Activated CD4-positive, alpha-beta T cell treated with anti-CD3 and anti-CD28 coated beads, Interleukin-2, amount 50 U/mL, for 24 hours (primary cell): ENCODE measurements at places on chromosomes 13 and 19.

GRCh38 chr19:40264314-40265054, 20.7 kb downstream of the AKT2 start:
- no peak for DNase-seq

GRCh38 chr13:76864259-76864658, 21.9 kb downstream of the KCTD12 start:
- DNase-seq: no peak

DNA sequence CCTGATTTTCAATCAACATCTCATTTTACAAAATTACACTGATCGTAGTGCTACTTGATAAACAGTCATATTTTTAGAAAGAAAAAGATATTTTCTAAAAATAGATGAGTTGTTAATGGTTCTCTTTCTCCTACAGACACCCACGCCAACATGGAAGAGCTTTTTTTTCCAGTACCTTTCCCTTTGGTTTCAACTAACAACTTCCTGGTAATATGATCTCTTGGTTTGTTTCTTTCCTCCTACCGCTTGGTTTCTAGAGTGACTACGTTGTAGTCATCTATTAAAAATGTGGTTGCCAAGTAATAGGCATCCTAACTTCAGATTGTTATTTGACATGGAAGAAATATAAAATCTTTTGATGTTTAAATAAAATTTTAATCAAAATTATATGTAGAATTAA, 189.0 kb downstream of the LACC1 start:
- DNase-seq: no peak

GRCh38 chr13:86567119-86567518, 767.9 kb upstream of the SLITRK6 start:
- no peak for DNase-seq

DNA sequence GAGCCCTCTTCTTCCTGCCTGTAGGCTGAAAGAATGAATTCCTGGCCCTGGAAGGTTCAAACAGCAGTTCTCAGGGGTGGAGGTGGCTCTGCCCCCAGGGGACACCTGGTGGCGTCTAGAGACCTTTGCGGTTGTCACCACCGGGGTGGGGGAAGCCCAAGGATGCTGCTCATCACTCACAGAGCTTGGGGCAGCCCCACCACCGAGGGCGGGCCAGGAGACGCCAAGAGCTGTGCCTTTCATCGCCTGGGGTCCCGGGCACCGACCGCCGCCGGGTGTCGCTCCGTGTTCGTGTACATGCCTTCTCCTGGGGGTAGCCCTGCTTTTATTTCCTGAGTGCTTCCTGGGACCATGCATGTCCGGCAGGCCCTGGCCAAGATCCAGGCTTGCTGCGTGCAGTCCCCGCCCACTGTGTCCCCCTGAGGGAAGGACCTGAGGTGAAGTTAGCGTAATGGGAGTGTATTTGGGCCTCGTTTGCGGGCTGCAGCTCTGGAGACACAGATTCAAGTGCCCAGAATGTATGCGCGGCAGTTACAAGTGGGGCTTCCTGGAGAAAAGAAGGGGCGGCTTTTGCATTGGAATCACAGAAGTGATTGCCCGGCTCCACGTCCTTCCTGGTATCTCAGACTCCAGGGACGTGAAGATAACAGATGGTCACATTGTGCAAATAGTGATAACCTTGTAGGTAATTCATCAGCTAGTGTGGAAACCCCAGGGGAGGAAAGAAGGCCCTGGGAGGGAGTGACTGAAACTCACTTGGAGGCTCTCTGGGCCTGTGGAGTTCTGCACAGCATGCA, 7.8 kb downstream of the DOT1L start:
- peak; percentile 71 for DNase-seq

DNA sequence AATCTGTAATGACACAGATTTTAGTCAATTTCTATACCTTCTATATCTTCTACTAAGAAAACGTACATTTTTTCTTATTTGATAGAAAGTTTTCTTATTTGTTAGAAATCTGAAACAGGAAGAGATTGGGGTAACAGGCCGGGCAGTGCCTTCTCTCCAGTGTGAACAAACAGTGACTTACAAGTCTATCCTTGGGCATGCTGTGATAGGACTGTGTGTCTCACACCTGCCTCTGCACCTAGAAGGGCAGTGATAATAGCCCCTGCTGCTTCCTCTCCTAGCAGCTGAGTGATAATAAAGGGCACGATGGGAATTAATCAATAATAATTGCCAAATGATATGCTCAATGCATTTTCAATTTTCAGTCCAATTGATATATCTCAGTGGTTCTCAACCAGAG, 1.4 kb downstream of the TMEM272 start:
- DNase-seq: no peak

GRCh38 chr19:36605101-36605876, at the start of gene ZNF382:
ZNF382 (plus strand) TSS chr19:36605313; CDS start chr19:36609915, 4,602 bp downstream.
- DNase-seq: peak; percentile 80

GRCh38 chr19:45824041-45824471, 8.9 kb upstream of the RSPH6A start:
- DNase-seq: no peak

GRCh38 chr19:27974082-27974513, 1238.9 kb downstream of the UQCRFS1 start:
- DNase-seq: no peak

- no peak for DNase-seq
Measured at GRCh38 chr19:38583219-38583984, 34.4 kb downstream of the MAP4K1 start.

- no peak for DNase-seq
Measured at GRCh38 chr13:51913421-51914136, 51.8 kb downstream of the CCDC70 start.

GRCh38 chr13:92952161-92952560, 274.4 kb upstream of the GPC6 start:
- no peak for DNase-seq

GRCh38 chr13:32905063-32905863, 111.0 kb upstream of the KL start:
- DNase-seq: peak; percentile 23

- no peak for DNase-seq
Measured at GRCh38 chr19:5093948-5094718, 125.2 kb downstream of the KDM4B start.
